ENCODE measurements at places on chromosomes 6 and 20.

DNA sequence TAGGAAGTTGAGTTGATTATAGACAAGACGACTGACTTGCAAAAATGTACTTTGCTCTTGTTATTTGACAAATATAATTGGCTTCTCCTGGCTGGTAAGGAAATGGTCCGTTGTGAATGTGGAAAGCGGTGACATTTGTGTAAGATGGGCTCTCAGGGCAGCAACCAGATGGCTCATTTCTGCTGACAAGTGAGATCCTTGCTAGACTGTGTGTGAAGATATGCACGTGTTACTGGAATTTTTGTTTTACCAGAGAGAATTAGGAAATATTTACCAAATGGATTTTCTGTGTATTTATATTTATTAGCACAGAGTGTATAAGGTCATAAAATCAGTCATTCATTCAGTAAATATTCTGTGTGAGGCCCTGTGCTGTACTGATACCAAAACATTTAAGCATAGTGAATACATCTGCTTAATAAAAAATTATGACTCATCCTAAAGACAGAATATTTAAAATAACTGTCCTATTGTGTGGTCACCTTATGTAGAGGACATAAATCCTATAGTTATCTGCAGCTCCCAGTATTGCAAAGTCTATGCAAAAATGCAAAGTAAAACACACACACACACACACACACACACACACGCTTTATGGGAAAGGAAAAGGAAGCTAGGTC, 109.9 kb upstream of the ASF1A start:
- no peak for DNase-seq

DNA sequence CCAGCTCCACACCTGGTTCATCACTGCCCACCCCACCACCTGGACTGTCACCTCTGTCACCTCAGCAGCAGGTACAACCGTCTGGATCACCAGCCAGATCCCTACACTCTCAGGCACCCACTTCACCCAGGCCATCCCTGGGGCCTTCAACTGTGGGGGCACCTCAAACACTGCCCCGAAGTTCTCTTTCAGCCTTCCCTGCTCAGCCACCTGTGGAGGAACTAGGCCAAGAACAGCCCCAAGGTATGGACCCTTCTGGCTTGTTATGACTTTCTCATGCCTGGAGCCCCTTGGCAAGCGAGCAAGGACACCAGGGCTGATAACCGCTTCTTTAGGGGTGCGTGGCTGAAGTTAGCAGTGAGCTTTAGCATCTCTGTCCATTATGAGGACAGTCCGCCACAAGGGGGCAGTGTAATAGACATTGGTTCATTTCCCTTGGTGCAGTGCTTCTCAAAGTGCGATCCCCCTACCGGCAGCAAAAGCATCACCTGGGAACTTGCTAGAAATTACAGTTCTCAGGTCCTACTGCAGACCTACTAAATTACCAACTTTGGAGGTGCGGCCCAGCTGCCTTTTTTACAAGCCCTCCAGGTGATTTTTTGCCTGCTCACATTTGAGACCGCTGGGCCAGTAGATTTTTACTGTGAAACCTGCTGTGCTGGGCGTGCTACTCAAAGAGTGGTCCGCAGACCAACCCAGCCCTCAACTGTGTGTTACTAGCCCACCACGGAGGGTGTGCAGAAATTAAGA, 32.5 kb downstream of the PNPLA1 start:
- DNase-seq, result peak; percentile 85

DNA sequence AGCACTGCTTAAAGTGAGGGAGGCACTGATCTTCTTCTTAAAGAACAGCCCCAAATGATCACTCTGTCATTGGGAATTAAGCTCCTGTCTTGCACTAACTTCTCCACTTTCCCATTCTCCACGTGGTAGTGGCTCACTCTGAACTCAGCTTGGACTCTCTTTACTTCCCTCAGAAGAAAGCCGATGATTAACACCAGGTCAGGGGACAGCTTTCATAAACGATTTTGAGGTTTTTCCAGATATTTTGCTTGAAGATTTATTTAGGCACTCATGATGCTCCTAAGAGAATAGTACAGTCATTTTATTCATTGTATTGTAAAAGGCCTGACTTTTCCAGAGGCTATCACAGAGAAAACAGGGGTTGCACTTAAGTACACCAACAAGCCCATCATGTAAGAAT, 81.0 kb upstream of the LTV1 start:
- DNase-seq, result no peak

GRCh38 chr6:133441491-133441890, 200.3 kb downstream of the EYA4 start:
- no peak for DNase-seq

DNA sequence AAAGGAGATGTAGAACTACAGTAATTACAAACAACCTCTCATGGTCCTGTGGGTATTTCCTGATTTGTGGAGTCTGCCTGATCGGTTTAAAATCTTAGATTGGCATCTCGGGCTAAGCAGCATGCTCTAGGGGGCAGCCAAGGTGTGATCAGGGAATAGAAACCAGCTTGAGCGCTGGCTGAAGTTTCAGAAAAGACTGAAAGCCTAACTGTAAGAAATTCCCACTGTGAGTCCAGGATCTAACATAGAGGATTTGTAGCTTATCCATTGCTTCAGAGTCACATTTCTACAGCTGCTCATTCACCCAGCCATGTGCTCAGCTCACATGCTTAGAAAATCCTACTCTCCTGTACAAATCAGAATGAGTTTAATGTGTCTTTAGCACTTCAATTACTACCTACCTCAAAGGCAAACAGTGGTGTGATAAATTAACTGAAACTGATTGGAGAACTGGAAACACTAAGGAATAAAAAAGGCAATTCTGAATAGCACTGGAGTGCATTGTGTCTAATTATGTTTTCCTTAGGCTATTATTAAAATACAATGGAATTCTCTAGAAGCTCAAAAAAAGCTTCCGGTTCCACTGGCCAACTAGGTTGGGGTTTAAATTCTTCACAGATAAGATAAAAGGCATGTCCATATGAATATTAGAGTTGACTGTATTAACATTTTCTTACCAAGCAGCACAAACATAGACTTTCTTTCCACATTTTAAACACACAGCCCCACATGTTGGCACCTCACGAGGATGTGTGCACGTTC, 73.8 kb upstream of the MPC1 start:
- DNase-seq, result no peak

DNA sequence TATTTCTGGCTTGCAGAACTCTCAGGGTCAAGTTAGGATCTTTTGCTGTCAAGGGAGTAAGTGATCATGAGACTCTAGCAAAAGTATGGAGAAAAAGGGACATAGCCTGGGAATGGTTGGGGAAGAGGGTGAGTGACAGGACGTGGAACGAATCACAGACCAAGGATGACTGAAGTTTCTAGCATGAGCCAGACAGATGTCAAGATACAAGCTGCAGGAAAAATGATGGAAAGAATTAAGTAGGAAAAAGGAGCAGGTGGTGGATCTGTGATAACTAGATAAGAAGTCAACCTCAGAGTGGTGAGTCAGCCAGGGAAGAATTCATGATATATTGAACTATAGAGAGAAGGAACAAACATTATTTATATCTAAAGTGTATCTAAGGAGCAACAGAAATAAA, 159.8 kb upstream of the SYNDIG1 start:
- no peak for DNase-seq

DNA sequence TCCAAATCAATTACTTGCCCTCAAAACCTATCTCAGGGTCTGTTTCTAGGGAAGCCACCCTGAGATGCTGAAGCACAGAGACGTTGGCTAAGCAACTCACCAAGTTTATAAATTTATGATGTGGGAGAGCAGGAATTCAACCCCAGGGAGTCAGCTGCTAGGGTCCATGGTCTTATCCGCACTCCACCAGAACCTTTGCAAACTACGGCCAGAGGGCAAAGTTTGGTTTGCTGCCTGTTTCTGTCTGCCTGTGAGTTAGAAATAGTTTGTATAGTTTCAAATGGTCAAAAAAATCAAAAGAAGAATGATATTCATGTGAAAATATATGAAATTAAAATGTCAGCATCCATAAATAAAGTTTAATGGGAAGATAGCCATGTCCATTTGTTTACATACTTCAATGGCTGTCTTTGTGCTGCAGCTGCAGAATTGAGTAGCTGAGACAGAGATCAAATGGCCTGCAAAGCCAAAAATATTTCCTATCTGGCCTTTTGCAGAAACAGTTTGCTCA, 83.7 kb upstream of the ZFP64 start:
- no peak for DNase-seq

DNA sequence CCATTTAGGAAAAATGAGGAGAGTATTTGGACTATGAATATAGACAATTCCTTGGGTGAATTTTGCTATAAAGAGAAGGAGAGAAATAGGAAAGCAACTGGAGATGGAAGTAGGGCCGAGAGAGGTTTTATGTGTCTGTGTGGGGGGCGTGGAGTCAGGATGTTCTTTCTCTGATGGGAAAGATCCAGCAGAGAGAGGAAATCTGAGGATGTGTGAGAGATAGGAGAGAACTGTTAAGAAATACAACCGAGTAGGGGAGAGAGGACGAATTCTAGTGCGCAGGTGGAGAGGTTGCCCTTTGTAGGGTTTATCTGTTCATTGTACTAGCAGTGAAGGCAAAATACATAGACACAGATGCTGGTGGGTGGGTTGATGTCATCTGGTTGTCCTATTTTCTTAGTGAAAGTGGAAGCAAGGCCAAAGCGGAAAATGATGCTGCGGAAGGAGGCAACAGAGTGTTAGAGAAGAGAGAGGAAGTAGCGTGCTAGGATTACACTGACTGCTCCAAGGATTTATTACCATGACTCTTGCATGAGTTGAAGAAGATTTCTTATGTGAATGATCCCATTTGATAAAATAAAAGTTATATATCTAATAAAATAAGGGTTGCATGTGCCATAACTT, 57.7 kb downstream of the CLVS2 start:
- no peak for DNase-seq

DNA sequence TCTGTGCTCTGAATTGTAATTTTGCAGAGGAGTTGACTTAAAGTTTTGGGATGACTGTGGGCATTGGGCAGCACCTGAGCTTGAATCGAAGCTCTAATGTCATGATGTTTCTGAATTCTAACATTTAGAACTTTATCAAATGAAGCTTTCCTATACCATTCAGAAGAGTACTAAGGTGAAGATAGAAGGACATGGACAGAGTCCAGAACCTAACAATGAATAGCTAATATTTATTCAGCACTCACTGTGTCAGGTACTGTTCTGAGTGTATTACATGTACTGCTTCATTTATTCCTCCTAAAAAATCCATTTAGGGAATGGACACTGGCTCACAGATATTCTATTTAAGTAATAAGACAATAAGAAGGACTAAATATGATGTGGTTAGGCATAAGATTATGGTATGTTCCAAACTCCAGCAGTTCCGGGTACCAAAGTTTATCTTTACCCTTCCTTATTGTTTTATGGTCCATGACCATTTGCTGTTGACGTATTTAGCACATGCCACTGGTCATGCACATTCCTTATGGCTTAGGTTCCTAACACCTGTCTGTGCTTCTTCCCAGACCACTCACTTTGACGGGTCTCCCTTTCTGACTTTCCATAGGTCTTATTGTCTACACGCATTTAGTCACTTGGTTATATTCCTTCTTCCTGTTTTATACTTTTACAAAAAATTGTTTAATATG, 20.3 kb downstream of the BCKDHB start:
- no peak for DNase-seq

DNA sequence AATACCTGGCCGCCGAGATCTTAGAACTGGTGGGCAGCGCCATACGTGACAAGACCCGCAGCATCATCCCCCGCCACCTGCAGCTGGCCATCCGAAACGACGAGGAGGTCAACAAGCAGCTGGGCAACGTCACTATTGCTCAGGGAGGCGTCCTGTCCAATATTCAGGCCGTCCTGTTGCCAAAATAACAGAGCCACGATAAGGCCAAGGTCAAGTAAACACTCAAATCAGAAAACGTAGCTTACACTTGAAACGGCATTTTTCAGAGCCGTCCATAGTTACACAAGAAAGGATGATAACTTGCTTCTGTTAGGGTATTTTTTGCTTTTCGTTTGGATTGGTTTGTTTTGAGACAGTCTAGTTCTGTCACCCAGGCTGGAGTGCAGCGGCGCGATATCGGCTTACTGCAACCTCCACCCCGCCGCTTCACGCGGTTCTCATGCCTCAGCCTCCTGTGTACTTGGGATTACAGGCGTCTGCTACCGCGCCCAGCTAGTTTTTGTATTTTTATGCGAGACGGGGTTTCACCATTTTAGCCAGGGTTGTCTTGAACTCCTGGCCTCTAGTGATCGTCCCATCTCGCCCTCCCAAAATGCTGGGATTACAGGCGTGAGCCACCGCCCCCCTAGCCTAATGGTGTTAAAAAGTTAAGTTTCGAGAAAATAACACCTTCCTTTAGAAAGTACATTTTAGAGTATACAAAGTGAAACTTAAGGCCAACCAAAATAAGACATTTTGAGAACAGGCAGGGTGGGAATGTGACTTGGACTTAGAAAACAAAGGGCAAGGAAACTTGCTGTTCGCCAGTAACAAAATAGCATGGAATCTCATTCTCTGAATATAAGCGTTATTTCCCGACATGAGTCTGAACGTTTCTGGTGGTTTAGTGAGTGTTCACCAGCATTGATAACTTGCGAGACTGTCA, 42.8 kb upstream of the HFE start:
- DNase-seq, result no peak

- DNase-seq, result no peak
These were observed 14.9 kb upstream of the HLA-DRA start for GRCh38 chr6:32424589-32425300.

DNA sequence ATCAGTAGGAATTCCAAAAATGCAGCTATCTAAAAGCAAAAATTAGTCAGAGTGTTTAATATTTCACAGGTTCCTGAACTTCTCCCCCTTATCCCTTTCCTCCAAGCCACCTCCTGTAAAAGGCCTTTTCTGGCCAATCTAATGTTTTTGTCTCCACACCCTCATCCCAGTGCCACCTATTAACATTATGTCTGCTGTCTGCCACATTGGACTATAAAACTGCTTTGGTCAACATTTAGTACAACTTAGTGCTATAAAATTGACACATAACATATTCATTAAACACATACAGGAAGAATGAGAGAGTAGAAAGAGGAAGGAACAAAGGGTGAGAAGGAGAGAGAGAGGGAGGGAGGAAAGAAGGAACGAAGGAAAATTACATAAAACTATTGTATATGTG, 47.7 kb downstream of the MMUT start:
- no peak for DNase-seq

DNA sequence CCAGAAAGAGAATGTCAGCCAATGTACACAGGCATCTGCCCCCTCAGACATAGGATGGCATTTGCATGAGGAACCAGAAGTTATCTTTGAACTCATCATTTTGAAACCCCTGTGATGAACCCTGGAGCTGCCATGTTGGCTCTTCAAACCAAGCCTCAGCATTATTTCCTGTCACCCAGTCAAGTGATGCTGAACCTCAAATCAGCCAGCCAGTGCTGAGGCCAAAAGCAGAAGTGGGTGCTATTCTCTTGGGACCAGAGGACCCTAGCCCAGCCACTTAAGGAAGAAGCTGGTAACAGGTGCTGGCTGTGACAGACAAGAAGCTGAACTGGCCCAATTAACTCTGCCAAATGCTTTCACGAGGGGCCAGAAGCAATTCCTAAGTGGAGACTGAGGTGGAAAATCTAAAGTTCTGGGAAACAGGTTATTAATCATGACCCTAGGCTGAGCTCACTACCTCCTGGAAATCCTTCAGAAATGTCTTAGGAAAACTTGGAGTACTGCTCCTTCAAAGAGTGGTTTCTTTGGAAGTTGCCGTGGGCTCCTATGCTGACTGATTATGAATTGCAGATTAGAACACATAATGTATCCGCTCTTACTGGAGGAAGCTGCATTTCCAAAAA, 4.0 kb downstream of the PKIG start:
- DNase-seq, result no peak

All from stimulated activated CD8-positive, alpha-beta memory T cell treated with anti-CD3 and anti-CD28 coated beads, Interleukin-15, amount 100 ng/mL, for 4 hours (primary cell).